ENCODE measurements at places on chromosomes 7 and 10.

- DNase-seq, result no peak
Observed at GRCh38 chr7:128777156-128778123, 1.8 kb upstream of the OPN1SW start.

- DNase-seq, result peak; percentile 6
Observed at GRCh38 chr10:113130014-113130641, 180.1 kb downstream of the TCF7L2 start.

- DNase-seq, result peak; percentile 94
Observed at GRCh38 chr10:30687698-30688213, 58.2 kb upstream of the LYZL2 start.

DNA sequence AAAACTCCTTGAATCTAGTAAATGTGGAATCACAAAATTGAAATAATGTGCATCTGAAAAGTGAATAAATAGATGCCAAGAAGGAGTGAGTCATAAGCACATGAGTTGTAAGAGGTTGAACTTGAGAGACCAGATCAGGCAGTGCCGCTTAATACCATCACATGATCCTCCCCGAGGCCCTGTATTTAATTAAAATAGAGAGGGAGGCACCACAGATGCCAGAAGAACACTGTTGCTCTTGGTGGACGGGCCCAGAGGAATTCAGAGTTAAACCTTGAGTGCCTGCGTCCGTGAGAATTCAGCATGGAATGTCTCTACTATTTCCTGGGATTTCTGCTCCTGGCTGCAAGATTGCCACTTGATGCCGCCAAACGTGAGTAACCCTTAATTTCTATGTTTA, at the start of gene GPNMB:
TSS of gene GPNMB (plus strand) at position 221 of the 400 bp plus-strand sequence. CDS start at position 304, 83 bp downstream.
- DNase-seq, result peak; percentile 76

DNA sequence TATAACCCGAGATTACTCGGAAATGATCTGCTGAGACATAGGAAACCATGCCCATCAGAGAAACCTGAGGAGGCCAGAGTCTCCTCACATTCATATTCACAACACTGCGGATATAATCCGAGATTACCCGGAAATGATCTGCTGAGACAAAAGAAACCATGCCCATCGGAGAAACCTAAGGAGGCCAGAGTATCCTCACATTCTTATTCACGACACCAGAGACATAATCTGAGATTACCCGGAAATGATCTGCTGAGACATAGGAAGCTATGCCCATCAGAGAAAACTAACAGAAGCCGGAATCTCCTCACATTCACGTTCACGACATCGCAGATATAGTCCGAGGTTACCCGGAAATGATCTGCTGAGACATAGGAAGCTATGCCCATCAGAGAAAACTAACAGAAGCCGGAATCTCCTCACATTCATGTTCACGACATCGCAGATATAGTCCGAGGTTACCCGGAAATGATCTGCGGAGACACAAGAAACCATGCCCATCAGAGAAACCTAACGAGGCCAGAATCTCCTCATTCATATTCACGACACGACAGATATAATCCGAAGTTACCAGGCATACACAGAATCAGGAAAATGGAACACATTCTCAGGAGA, 422.3 kb upstream of the AKR1E2 start:
- no peak for DNase-seq

GRCh38 chr7:1325646-1326510, 93.2 kb downstream of the UNCX start:
- no peak for DNase-seq

DNA sequence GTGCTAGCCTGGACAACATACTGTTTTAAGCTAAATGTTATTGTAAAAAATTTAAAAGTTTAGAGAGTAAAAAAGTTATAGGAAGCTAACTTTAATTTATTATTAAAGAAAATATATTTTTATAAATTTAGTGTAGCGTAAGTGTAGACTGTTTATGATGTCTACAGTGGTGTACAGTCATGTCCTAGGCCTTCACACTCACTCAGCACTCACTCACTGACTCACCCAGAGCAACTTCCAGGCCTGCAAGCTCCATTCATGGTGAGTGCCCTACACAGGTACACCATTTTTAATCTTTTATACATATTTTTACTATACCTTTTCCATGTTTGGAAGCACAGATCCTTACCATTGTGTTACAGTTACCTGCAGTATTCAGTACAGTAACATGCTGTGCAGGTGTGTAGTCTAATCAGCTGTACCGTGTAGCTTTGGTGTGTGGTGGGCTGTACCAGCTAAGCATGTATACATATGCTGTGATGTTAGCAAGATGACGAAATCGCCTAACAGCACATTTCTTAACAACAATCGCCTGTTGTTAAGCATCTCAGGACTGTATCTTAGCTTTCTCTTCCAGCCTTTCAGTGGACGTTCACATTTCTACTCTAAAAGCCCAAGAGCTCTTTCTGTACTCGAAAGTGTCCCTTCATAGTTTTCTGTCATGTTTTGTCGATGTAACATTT, 12.5 kb downstream of the RNF32 start:
- no peak for DNase-seq

DNA sequence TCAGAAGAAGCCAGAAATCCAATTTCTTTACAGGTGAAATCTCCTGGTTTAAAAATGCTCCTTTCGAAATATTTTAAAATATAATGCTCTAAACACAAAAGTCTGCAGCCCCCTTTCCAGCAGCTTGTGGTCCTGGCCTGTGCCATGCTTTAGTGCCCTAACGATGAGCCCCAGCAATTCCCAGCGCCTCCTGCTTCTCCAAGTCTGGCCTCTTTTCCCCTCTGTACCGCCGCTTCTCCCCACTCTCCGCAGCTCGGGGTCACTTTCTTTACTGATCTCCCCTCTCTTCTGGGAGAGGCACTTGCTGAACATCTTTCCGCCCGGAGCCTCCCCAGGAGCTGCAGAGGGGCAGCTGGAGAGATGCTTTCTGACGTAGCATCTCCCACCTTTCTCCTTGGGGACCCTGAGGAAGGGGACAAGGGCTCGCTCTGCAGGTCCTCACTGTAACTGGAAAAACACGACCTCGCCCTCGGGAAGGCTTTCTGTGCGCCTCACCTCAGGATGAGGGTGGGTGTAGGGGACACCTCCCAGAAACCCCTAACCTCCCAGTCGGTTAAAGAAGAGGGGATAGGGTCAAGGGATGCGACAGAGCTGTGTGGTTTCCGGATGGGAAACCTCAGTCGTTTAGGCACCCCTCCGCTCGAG, 565 bp upstream of the INA start:
- DNase-seq, result no peak

DNA sequence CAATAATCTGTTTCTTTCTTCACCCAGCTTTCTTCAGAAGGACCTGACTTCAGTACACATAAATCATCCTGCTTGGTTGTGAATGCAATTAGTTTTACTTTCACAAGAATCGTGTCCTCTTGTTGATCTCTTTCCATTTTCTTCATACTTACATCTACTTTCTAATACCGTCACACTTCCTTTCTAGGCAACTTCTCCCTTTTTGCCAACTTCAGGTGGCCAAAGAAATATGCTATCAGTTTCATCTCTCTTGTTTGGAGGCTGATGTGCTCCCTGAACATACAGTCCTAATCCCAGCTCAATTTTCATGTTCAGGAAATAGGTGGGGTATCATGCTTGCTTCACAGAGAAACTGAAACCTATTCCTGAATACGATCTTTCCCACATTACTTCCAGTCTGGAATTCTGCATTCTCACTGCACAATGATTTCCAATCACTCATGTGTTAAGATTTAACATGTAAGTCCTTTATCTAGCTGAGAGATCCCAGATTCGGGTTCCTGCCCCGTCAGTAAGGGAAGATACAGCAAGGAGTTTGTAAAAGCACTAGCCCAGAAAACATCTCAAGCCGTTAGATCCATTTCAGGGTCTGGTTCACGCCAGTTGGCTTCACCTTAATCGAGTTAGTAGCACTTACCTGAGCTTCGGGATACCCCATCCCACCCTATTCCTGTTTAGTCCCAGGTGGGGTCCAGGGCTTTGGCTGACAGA, 994 bp downstream of the SLC25A28 start:
- DNase-seq, result no peak

DNA sequence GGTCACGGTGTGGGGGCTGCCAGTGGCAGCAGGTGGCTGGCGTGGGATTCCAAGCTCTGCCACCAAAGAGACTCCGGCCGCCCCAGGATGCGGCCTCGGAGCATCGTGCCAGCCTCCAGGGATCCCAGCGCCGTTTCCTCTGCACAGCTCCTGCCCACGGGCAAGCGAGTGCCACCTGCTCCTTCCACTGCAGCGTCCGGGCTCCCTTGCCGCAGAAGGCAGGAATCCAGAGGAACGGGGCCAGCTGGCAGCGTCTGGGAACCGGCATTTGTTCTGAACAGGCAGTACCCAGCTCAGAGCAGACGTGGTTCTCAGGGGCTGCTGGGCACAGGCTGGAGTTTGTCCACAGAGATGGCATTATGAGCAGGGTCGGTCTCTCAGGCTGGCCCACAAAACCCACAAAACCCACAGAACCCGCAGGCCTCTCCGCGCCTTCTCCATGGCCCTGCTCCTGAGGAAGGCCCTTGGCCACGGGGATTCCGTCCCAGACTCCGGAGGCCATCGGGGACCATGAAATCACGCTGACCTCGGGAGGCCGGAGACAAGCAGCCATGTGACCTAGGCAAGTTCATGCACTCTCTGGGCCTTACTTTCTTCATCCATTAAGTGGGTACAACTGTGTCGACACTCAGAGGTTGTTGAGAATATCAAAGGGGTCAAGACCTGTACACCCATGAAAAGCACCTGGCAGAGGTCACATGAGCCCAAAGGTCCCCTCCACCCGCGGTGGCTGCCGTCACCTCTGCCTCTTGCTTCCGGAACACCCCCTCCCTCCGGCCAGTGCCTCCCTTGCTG, 72.1 kb upstream of the TNRC18 start:
- DNase-seq, result peak; percentile 53

DNA sequence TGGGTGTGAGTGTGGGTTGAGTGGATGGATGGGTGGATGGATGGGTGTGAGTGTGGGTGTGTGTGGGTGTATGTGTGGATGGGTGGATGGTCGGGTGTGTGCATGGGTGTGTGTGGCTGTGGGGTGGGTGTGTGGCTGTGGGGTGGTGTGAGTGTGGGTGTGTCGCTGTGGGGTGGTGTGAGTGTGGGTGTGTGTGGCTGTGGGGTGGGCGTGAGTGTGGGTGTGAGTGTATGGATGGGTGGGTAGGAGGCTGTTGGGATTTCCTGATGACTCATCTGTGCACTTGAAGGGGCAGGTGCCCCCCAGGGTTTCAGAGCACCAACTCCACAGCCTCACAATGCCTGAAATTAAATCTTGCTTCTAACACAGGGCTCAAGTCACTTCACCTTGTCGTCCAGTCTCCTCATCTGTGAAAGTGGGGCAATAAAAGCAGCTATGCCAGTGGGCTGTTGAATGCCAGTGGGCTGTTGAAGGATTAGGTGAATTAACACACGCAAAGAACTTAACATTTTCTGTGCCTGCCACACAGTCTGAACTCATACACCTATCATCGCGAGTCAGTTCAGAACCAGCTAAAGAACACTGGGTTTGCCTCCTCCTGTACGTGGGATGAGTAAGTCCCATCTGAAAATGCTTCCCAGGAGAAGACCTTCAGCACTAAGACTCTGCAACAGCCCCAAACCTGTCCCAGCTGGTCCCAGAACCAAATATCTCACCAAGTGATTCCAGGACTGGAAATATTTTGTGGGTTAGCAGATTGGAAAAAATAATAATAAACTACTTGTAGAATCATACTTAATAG, 32.0 kb downstream of the SFMBT2 start:
- DNase-seq, result peak; percentile 27

- DNase-seq, result no peak
Observed at GRCh38 chr7:46909601-46910051, 672.3 kb downstream of the TNS3 start.

DNA sequence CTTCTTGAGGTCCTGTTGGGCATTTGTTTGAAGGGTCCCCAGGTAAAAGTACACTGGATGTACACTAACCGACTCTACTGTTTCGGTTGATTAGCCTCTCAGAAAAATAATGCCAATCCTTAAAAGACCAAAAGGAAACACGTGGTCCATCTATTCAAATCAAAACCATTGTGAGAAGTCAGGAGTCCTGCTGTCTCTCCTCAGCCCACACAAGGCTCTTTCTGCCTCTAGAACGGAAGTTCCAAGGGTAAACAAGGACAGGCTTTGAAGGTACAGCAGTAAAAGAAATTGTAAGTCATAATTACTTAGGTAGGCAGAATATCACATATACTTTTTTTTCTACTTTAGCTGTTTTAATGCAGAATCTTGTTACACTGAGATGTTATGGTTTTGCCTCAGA, 71.7 kb upstream of the TPK1 start:
- no peak for DNase-seq

DNA sequence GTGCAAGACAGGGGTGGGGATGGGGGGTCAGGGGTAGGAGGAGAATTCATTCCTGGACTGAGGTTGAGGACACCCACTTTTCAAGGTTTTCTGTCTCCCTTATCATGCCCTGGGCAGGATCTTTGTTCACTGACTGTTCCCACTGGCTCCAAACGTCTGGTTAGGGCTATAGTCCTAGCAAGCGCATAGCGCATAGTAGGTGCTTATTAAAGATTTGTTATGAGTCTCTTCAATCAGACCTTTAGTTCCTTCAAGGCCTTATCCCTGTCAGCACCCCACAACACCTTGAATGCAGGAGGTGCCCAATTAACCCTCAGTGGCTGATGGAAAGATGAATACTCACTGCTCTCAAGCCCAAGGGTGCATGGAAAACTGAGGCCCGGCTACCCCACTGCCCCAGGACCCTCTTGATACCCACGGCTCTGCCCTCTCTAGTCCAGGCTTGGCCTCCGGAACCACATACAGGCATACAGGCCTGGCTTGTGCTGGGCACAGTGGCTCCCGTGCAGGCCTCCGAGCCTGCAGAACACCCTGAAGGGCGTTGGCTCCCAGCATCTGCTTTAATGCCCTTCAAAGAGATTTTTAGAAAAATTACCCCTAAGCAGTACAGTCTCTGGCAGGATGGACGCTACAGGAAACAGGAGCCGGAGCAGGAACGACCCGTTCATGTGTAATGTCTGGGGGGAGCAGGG, 177.7 kb downstream of the SH3PXD2A start:
- DNase-seq, result no peak

DNA sequence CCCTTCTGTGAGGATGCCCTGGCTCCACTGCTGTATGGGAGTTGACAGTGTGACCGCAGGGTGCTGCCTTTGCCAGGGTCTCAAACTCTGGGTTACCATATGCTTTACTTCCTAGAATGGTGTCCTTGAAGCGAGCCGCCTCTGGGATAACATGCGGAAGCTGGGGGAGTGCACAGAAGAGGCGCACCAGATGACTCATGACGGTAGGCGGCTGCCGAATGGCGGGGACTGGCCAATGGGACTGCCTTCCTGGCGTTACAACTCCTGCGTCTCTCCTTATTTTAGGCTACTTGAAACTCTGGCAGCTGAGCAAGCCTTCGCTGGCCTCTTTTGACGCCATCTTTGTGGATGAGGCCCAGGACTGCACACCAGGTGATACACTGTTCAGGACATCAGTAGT, 27.3 kb downstream of the FBH1 start:
- no peak for DNase-seq

All from islet precursor cell (in vitro differentiated cells).